T-helper 17 cell (primary cell): ENCODE measurements at places on chromosomes 16 and 17.

- no peak for DNase-seq
These were observed 63.3 kb downstream of the TUBD1 start for GRCh38 chr17:59829217-59830006.

DNA sequence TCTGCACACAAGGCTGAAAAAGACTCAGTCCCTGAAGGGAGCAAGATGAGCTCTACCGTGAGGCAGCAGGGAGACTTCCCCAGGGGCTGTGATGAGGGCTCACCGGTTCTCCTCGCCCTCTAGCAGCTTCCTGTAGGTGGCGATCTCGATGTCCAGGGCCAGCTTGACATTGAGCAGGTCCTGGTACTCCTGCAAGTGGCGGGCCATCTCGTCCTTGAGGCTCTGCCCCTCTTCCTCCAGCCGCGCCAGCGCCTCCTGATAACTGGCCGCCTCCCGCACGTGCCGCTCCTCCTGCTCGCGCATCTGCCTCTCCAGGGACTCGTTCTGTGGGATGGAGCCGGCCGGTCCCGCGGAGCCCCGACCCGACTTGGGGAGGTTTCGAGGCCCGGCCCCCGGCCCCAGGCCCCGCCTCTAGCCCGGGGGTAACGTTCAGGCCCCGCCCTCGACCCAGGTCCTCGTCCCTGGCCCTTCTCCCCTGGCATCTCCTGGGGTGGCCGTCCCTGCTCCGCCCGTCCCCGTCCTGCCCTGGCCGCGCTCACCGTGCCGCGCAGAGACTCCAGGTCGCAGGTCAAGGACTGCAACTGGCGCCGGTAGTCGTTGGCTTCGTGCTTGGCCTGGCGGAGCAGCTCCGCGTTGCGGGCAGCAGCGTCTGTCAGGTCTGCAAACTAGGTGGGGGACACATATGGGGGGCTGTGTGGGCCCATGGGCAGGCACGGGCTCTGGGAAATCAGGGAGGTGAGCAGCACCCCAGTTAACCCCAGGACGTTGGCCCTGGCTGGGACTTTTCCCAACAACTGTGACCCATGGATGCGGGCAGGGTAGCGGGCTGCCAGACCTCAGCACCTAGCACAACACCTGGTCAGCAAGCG is 3.9 kb downstream of the GFAP start:
- DNase-seq = peak; percentile 29

DNA sequence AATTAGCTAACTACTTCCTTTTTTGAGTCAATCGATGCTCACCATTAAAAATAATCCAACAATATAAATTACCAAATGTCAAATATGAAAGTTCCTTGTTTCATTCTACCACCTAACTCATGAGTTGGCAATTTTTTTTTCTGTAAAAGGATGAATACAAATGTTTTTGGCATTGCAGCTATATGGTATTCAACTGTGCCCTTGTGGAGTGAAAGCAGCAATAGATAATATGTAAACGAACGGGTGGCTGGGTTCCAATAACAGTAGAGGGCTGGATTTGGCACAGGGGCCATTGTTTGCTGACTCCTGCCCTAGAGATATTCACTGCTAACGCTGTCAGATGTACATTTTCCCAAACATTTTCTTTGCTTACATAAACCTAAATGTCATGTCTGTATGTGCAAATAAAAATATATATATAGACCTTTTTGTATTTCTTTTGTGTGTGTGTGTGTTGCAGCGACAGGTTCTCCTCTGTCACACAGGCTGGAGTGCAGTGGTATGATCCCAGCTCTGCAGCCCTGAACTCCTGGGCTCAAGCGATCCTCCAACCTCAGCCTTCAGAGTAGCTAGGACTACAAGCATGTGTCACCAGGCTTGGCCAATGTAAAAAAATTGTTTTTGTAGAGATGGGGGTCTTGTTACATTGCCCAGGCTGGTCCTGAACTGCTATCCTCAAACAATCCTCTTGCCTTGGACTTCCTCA is 73.9 kb downstream of the RPGRIP1L start:
- no peak for DNase-seq

DNA sequence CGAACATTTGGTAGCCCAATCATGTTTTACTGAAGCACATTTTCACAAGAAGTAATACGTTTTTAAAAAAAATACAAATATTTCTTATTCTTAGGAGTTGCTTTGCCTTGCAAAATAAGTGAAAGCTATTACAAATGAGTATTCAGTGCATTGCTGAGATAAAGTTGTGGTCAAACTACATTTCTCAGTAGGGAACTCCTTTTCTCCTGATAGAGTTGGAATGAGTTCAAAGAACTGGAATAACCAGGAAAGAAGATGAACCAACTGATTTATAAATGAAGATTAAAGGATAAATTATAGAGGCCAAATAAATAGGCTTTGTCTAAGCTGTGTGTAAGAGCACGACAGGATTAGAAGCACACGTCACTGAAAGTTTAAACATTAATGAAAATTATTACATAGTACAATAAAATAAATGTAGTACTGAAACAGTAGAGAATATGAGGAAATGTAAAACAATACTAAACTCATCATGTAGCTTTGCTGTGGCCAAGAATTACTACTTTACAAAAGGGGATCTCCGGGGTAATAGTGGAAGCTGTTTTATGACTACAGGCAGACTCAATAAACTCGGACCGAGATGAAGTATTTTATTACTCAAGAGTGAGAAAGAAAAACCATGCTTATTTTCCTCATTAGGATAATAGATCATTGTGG is 73.6 kb downstream of the KCNJ2 start:
- DNase-seq = no peak

DNA sequence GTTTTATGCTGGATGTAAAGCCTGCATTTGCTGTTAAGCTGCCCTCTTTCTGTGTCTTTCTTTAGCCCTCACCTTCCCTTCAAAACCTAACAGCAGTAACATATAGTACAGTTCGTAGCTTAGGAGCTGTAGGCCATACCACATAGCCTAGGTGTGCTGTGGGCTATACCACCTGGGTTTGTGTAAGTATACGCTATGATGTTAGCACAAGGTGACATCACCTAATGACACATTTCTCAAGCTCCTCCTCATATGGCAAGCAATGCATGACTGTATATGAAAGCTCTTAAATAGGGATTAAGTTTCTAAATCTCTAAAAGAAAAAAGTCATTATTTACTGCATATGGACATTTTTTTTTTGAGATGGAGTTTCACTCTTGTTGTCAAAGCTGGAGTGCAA is 57.8 kb upstream of the TMEM97 start:
- no peak for DNase-seq
